ENCODE measurements at places on chromosomes 7 and 10.

DNA sequence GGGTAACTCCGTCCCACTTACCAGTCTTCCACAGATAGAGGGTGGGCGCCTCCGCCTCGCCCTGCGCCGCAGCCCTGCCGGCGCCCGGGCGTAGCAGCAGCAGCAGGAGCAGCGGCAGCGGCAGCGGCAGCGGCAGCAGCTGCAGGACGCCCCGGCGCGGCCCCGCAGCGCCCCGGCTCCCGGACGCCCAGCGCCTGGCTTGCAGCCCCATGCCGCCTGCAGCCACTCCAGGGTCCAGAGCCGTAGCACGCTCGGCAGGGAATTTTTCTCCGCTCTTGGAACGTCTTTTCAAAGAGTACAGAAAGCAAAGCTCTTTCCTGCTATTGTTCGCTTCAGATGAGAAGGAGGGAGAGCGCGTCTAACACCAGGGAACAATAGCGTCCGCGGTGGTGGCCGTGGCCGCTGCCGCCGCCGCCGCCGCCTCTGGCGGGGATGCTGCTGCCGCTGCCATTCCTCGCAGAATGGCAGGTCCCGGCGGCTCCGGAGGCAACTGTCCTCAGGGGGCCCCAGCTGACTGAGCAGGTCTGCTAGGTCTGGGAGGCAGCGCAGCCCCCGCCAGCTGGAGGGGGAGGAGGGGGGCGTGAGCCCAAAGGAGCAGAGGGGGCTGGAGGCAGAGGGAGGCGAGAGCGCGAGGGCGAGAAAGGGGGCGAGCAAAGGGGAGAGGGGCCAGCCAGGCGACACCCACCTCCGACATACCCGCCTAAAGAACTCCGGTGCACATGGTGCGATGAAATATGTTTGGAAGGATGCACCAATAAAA is at the start of gene THSD7A:
Gene THSD7A (minus strand): TSS at position 463 of the 760 bp plus-strand sequence. CDS start 252 bp downstream, at position 211.
- no peak for DNase-seq

DNA sequence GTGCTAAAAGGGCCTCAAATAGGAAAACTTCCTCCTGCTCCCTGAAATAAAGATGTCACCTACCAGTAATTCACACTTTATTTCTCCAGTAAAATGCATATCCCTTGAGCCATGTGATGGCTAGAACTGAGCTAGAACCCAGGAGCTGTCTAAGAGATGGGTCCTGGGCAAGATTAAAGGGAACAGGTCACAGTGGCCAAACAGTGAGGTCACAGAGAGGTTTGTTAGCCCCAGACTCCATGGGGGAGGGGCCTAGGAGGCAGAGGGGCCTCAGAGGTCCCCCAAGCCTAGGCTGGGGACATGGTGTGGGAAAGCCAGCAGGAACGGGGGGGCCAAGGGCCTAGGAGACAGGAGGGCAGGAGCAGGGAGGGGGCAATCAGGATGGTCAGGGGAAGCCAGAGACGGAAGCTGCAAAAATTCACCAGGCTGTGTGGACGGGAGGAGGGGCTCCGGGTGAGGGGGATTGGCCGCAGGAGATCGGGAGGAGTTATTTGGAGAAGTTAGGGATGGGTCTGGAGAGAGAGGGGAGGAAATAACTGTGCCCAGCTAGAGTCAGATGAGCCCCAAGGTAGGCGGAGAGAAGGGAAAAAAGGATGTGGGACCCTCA is 3.3 kb downstream of the FBXO24 start:
- DNase-seq, result no peak

GRCh38 chr7:55524558-55525310 is 47.6 kb downstream of the VOPP1 start:
- DNase-seq, result no peak

- DNase-seq, result no peak
Measured at GRCh38 chr7:142487124-142487523, 229.3 kb upstream of the PRSS58 start.

DNA sequence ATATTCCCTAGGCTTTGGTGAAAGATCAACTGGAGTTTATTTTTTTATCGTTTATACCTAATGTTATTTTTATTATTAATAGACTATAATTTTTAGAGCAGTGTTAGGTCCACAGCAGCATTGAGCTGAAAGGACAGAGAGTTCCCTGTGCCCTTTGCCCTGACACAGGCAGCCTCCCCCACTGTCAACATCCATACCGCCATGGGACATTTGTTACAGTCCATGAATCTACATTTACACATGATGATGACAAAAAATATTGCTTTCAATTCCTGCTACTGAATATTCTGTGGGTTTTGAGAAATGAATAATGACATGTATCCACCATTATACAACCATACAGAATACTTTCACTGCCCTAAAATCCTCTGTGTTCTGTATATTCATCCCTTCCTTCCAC is 1297.5 kb upstream of the SORCS1 start:
- DNase-seq, result no peak

GRCh38 chr10:3720228-3721019 is 64.6 kb downstream of the KLF6 start:
- DNase-seq, result no peak

DNA sequence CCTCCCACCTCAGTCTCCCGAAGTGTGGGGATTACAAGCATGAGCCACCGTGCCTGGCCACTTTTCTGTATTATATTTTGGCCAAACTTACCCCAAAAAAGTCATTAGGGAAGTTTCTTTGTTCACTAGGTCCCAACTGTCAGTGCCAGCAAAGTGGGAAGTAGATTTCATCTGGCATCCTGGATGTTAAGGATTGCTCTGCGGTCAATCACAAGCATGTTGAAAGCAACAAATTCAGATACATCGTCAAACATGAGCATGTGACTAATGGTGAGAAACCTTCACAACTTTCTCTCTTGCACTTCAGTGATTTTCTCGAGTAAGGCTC is 14.3 kb upstream of the LRRC17 start:
- DNase-seq, result no peak

All from T-helper 17 cell (primary cell).